GM04503 (cell line): ENCODE measurements at places on chromosomes 12 and 14.

- DNase-seq: no peak
Observed at GRCh38 chr12:5498076-5498475, 66.2 kb downstream of the NTF3 start.

DNA sequence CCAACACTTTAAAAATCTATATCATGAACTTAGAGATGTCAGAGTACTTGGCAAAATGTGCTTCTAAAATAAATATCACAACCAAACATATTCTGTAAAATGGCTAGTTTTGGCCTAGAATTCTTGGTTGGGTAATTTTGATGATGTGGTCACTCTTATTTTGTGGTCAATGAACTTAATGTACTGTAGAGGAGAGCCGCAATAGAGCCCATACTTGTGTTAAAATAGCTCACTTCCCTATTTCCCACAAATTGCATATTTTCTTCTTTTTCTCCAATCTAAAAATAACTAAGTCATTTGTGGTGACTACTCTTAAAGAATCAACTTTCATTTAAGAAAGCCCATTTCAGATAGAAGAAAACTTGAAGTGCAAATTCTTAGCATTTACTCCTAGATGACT, 619.4 kb downstream of the CCER1 start:
- no peak for DNase-seq

- DNase-seq: no peak
Observed at GRCh38 chr12:110906985-110907384, 13.4 kb downstream of the MYL2 start.

- DNase-seq: no peak
Observed at GRCh38 chr12:21296751-21297406, 37.8 kb downstream of the SLCO1A2 start.

- DNase-seq: no peak
Observed at GRCh38 chr14:99026471-99026870, 245.5 kb downstream of the BCL11B start.

DNA sequence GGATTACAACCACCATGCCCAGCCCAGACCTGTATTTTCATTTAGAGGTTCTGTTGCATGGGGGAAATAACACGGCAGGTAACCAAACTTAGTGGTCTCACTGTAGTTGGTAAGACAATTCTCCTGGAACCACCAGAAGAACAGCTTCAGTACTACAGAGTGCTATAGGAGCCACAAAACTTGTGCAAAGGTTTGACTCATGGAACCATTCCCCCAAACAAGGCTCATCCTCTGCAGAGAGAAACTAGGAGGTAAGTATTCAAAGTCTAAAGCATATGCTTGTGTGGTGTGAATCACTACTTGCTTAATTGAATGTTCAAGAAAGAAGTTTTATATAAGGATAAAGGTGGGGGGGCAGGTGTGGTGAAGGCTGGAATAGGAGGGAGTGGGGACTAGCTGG, 58.7 kb downstream of the GNS start:
- DNase-seq: no peak

DNA sequence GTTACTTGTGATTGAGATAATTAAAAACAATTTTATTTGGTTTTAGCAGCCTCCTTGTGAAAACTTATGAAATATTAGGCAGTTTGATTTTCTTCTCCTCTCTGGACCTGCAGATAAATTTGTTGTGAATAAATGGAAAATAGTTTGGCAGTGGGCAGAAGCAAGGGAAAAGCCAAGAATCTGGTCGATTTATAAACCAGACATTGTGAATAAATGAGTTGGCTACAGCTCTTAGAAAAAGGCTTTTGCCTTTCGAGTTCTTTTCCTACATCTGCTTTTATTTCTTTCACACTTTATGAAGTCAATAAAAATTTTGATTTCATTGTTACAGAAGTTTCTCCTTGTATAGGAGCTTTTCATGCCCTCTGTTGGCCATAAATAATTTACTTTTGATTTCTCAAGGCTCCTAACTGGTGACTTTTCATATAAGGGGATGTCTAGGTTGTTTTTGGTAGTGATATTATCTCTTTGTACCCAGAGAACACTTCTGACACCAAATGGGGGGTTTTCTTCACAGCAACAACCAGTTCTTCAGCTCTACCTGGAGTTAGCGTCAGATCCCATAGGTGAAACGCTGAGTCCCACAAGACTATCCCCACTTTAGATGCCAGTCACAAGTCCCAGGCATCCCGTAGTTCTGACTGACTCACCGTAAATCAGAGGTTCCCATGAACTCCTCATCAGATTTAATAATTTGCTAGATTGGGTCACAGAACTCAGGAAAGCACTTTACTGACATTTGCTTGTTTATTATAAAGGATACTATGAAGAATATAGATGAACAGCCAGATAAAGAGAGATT, 136.5 kb upstream of the DNM1L start:
- DNase-seq: no peak

DNA sequence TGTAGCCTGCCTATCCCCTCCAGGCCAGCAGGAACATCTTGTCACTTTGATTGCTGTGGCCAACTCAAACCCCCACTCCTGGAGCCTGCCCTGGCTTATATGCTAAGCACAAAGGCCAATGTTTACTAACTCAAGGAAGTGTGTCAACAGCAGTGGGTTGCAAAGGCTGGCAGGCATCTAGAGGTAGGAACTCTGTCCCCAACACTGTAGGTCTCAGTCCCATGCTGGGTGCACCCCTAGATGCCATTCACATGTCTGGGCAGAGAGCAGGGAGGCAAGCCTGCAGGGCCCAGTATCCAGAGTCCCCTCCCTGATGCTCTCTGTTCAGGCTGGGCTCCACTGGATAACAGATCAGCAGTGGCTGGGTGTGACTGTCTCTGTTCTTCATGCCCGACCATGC, 1.6 kb upstream of the HPD start:
- DNase-seq: no peak

- DNase-seq: no peak
Observed at GRCh38 chr14:98916036-98916435, 356.0 kb downstream of the BCL11B start.

GRCh38 chr14:95033031-95033430, 124.3 kb downstream of the DICER1 start:
- no peak for DNase-seq

GRCh38 chr14:74981462-74981782, 21.3 kb upstream of the EIF2B2 start:
- no peak for DNase-seq
